ENCODE measurements at places on chromosomes 16 and 17.
A peak's percentile ranks its signal among the peaks of the same experiment; 100 is the strongest.

- DNase-seq, result peak; percentile 88
Measured at GRCh38 chr16:50940275-50940854, 198.5 kb downstream of the CYLD start.

DNA sequence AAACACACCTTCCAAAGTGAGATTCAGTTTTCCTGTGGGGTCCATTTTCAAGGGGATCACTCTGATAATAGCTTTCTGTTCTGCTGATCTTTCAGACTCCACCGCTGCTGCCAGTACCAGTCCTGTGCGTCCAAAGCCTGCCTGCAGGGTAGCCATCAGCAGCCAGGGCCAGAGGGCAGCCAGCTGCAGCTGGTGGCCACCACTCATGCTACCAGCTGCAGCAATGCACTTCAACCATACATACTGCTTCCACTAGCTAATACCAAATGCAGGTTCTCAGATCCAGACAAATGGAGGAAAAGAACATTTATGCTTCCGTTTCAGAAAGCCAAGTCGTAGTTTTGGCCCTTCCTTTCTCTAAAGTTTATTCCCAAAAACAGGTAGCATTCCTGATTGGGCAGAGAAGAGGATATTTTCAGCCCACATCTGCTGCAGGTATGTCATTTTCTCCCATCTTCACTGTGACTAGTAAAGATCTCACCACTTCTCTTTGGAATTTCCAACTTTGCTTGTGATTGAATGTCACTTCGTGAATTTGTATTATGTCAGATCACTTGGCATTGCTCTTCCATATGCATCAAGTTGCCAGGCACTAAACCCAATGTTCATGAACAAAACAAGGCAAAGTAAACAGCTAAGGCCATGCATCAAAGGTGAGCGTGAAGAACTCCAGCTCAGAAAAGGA is 1.8 kb downstream of the RNF43 start:
- peak; percentile 41 for DNase-seq

- DNase-seq, result no peak
Measured at GRCh38 chr16:71671165-71671564, 45.2 kb downstream of the MARVELD3 start.

GRCh38 chr16:16018705-16019104 is 69.3 kb downstream of the ABCC1 start:
- DNase-seq, result no peak

- no peak for DNase-seq
Measured at GRCh38 chr17:34847938-34848337, 113.3 kb downstream of the CCT6B start.

DNA sequence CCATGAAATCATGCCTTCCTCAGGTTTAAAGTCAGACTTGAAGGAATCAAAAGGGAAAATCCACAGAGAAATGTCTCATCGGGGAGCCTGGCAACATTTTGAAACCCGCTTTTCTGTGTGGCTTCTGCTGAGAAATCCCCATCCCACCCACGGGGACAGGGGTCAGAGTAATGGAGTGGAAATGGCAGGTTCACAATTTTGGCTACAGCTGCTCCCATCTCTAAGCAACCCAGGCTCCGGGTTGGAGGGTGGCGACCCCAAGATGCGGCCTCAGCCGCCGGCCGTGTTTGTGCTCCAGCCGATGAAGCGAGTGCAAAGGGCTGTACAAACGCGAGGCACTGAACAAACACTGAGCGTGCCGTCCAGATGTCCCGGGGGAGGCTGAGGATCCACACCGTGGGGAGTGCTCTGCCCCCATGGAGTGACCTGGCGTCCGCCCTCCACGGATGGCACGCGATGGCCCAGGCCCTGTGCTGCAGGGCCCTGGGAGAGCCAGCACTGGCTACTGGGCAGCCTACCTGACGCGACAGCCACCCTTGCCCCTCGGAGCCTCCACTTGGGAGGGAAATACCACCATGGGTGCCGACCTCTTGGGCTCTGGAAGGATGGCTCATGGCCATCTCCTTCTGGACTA is 22.2 kb downstream of the SLC43A2 start:
- DNase-seq, result no peak

- no peak for DNase-seq
Measured at GRCh38 chr16:68776821-68777485, 39.9 kb downstream of the CDH1 start.

GRCh38 chr16:71626858-71627213 is 852 bp downstream of the MARVELD3 start:
- DNase-seq, result no peak

GRCh38 chr17:72334205-72334604 is 213.4 kb downstream of the SOX9 start:
- no peak for DNase-seq

DNA sequence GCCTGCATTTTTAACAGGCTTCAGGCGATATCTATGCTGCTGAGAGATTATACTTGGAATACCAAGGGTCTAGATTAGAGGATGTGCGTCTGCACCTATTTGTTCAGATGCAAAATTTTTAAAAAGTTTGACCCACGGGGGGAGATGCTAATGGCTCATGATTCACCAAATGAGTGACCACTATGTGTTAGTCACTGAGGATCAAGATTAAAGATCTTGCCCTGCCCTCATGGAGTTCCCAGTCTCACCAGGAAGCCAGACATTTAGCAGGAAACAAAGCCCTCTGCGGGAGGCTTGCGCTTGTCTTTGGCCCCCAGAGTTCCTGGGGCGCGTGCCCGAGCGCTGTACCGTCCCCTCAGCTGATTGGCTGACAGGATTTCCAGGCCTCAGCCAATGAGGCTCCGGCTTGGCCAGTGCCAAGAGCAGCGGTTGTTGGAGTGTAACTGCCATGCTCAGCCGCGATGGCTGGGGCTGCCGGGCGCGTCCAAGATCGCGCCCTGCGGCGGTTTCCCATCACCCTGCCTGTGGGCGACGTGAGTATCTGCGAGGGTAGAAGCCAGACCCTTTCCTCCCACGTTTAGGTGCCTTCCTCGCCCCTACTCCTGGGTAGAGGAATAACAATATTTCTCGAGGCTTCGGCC is 4.5 kb upstream of the DDX19B start:
- DNase-seq, result no peak
